ENCODE measurements at places on chromosomes 12 and 14.

DNA sequence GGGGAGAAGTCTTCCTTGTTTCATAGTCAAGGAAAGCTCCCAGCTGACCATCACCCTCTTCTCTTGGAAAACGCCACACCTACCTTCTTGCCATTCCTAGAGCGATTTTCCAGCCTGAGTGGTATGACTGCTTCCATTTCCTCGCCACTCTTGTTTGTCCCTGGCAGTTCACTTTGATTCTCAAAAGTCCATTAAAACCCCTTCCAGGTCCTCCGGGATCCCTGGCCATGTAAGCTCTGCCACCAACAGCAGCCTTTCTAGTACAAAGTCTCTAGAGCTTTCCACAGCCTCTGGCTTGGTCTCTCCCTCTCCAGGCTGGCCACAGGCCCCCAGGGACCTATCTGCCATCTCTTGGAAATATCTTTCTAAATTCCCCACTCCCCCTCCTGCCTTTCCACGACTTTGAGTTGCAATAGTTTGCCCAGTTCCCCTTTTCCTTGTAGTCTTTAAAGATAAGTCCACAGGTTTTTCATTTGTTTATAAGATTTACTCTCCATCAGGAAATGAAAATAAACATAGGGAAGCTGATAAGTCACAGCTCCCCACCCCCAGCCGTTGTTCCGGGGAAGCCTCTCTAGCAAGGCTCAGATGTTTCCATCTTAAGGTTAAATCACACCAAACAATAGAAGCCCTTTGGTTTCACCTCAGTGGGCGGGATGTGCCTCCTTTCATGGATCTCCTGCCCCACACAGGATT, 42.9 kb upstream of the SINHCAF start:
- no peak for DNase-seq

- no peak for DNase-seq
These were observed 3.1 kb upstream of the ATF7IP start for GRCh38 chr12:14362352-14362751.

DNA sequence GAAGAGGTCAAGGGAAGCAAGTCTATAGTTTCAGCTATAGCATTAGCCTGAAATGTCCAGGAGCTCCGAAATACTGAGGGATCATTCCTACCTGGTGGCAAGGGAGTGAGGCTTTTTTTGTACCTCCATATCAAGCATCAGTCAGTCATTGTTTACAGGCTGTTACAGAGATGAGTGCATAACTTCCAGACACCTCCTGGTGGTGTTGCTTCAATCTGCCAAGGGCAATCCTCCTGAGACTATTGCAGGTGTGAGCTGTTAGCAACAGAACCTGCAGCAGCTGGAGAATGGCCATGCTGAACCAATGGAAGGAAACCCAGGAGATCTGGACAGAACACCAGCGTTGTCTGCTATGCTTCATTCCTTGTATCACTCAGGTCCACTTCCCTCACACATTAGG, 80.0 kb upstream of the SLC8A3 start:
- no peak for DNase-seq

DNA sequence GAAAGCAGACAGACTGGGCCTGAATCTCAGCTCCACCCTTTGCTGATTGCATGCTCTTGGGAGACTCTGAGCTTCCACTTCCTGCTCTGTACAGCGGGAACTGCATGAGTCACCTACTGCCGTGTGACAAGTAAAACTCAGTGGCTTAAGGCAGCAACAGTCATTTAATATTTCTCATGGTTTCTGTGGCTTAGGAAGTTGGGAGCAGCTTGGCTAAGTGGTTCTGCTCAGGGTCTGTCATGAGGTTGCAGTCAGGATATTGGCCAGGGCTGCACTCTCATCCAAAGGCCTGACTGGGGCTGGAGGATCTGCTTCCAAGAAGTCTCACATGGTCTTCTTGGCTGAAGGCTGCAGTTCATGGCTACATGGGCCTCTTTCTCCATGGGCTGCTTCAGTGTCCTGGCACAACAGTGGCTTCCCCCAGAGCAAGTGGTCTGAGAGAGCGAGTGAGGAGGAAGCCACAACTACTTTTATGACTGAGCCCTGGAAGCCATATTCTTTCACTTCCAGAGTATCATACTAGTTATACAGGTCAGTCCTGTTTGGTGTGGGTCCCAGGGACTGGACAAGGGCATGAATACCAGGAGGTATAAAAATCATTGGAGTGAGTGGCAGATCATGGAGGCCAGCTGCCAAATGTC, 49.7 kb downstream of the FAM222A start:
- no peak for DNase-seq

DNA sequence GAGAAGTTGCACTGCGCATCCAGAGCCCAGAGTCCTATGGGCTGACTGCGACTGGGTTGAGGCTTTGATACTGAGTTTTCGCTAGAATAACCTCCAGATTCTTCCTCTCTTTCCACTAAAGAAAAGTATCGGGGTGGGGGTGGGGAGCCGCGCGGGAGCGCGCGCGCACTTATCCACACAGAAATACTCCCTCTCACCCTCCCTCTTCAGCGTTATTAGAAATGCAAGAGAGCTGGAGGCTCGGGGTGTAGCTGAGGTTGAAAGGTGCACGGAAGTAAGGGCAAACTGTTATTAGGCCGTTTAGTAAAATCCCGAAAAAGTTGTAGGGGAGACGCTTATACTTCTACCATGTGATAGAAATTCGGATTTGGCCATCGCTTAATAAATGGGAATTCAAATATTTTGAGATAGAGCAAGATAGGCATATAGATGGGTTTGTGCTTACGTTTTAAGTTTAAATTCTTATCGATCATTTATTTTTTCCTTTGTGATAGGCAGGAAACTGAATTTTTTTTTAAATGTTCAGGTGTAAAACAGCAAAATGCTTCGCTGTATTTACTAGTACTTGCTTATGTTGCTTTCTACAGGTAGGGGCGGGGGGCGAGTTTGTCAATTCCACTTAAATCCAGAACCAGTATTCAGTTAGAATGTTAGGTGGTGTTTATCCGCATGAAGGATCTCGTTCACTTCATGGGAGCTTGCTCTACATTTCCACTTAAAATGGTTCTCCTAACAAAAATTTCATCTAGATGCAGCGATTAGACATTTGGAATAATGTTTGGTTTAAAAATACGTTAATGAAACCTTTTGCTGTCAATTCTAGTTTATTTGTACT, 1.1 kb downstream of the ARHGAP5 start:
- peak; percentile 63 for DNase-seq

GRCh38 chr14:72275242-72275641, 343.0 kb downstream of the RGS6 start:
- no peak for DNase-seq
